ENCODE measurements at places on chromosomes 12 and 14.

GRCh38 chr14:38824706-38825105, 278.3 kb downstream of the SEC23A start:
- DNase-seq, result no peak

DNA sequence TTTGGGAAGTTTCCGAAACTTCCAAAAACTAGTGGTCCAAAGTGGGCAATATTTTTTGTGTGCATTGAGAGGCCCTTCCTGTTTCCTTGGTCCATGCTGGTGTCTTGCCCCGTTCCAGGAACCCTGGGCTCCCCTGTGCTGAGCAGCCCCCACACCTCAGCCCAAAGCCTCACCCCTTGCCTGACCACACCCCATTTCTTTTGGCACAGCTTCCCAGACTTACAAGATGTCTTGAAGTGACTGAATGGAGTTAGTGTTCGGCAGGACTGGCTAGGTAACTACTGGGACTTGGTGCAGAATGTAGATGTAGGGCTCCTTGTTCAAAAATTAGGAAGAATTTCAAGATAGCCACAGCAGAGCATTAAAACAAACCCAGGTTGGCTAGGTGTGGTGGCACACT, 68.6 kb downstream of the ETV6 start:
- no peak for DNase-seq

DNA sequence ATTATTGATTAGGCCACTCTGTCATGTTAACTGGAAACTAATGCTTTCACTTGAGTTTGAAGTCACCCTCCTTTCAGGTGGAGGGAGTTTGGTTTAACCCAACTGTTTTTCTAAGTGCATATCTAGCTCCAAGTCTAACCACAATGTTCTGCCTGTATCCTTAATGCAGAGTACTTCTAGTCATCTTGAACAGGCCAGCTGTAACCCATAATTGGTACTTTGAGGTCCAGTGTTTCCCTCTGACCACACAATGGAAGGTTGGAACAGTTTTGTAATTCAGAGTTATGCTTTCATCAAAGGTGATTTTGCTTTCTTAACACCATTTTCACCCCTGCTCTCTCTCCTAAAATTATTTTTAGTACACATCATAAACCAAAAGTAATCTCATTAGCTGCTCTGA, 237.2 kb upstream of the DCN start:
- DNase-seq, result no peak

DNA sequence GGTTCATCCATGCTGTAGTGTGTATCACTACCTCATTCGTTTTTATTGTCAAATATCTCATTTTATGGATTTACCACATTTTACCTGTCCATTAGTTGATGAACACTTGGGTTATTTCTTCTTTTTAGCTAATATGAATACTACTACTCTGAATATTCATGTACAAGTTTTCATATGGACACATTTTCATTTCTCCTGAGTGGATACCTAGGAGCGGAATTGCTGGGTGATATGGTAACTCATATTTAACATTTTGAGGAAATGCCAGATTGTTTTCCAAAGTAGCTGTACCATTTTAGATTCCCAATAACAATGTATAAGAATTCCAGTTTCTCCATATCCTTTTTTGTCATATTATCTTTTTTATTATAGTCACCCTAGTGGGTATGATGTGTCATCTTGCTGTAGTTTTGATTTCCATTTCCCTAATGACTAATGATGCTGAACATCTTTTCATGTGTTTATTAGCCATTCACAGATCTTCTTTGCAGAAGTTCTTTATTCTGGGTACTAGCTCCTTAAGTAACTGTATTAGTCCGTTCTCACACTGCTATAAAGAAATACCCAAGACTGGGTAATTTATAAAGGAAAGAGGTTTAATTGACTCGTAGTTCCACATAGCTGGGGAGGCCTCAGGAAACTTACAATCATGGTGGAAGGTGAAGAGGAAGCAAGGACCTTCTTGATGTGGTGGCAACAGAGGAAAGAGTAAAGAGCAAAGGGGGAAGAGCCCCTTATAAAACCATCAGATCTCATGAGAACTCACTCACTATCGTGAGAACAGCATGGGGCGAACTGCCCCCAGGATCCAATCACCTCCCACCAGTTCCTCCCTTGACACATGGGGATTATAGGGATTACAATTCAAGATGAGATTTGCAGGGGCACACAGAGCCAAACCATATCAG, 11.9 kb downstream of the NRDE2 start:
- DNase-seq, result no peak

GRCh38 chr14:29227631-29228030, 461.0 kb downstream of the FOXG1 start:
- no peak for DNase-seq

DNA sequence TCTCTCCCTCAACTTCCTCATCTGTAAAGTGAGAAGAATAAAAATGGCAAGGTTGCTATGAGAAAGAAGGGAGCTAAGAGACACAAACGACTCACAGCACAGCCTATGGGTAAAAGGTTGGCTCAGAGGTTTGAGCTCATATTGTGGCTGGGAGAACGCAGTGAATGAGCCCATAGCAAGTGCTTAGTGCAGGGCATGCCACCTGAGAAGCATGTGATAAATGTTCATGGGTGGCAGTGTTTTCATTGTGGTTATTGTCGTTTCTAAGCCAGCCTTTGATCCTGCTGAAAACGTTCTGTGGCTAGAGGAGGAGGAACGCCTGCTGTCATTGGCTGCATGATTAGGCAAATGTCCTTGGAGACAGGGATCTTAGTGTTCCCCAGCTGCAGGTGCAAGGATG, 150.4 kb downstream of the KSR2 start:
- no peak for DNase-seq

DNA sequence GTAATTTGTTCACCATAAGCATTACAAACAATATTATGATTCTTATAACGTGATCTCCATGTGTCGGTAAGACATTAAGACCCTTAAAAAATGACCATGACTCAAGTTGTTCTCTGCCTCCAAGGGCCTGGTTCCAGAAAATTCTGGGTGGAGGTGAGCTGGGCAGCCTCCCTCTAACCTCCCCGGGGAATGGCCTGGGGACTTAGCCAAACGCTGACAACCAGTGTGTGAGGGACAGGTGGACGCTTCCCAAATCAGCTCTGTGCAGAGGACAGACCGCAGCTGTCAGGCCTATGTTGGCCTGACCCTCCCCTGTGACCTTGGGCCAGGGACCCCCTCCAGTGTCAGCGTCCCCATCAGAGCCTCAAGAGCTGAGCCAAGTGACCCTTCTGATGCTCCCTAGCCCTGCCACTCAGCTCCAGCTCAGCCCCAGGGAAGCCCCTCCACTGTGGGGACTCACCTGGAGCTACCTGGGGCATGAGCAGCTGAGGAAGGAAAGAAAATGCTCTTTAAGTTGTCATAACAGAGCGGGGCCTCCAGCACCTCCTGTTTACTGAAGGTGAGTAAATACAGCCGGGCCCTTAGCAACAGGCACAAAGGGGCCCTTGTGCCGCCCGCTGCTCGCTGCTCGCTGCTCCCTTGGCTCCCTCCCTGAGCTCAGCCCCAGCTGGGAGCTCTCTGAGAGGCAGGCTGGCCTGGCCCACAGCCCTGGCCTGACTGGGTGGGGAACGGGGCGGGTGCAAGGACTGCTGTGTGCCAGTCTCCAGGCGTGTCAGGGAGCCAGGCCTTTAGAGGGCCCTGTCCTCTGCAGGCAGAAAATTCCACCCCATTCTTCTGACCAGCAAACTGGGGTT, 116.6 kb downstream of the CALM1 start:
- DNase-seq, result no peak
